ENCODE measurements at places on chromosomes 4 and X. TPM values are rescaled to one million over a fixed set of nuclear protein-coding genes. Genes with fewer than 3 reads are reported as not detected.

DNA sequence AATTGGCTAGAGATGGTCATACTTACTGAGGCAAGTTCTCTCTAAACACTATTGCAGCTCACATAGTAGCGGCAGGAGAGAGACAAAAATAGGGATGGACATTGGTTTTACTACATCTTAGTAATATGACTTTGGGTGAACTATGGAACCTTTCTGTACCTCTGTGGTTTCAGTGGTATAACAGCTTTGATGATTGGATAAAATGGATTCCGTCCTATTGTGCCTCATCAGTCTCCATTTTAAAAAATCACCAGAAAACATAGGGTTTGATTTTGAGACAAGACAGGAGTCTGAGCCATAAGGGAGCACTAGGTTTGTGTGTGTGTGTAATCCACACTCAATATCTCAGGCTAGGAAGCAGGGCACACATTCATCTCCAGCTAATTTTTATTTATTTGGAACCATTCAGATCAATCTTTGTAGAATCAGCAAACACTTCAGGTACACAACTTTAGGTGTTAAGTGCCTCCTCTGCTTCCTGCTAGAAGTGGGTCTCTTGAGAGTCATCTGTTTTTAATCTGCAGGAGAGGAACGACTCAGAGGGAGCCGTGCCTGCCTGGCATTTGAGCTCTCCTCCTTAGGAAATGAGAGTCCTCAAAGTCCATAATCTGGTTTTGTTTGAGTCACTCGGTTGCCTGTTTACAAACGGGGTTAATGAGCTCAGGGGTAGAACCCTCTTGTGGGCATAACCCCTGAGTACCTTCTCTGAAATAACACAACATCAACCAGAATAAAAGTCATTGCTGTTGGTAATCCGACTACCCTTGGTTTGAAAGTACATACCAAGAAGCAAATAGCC is 238.5 kb upstream of the BOD1L1 start:
- DNase-seq, result no peak

- peak; percentile 27 for DNase-seq
Observed at GRCh38 chrX:41984628-41985027, 61.3 kb upstream of the CASK start.

DNA sequence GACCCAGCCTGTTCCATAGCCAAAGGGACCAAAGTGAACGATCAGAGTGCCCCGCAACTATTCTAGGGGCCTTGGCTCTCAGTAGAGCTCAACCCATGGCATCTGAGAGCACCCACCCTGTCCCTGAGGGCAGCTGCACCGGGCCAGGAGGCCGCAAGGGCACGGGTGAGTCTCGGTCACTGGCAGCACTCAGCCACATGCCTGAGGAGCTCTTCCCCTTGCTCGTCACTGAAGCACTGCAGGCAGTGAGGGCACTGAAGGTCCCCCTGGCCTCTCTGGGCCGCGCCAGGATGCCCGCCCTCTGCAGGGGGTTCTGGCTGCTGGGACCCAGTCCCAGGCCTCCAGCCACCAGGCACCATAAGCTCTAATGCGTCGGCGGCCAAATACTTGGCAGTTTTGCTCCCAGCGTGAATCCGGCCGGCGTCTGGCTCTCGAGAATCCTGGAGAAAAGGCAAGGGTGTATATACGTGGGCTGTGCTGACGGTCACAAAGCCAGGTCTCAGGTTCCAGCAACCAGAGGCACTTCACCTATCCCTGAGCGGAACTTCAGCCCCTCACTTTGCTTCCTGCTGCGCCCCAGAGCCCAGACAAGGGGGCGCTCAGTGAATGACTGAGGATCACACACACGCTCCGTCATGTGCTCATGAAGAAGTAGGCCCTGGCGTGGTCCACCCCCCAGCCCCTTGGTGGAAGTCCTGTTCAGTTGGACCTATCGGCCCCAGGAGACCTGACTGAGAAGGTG is 13.9 kb downstream of the TNIP2 start:
- no peak for DNase-seq

The SPIN4 gene
- 5.8 TPM for total RNA-seq

The MTNR1A gene
- total RNA-seq, result 0.36 TPM

DNA sequence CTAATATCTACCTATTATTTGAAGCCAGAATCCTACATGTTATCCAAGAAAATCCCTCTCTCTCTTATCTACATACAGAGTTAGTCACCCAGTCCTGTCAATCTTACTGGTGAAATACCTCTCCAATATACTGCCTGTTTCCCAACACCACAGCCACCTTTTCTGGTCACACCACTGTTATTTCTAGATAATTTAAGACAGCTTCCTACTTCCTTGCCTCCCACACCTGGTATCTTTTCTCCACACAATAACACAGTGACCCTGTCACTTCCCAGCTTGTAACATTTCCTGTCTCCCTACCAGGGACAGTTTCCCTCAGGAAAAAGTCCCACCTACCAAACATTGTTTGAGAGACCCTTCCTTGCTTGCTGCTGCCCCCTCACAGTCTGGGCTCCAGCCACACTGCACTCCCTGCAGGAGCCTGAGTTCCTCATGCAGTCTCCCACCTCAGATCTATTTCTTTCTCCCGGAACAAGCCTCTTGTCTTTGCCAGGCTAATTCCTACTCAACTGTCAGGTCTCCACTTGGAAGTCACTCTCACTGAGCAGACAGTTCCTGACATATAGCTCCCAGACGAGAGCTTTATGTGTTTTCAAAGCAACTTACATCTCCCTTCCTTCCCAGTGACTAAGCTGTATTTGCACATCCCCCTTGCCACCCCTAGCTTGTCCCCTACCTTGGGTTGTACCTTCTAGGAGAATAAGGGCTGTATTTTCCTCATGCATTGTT is 73.6 kb upstream of the QRFPR start:
- DNase-seq, result no peak

The CCSER1 gene
- total RNA-seq, result not detected

DNA sequence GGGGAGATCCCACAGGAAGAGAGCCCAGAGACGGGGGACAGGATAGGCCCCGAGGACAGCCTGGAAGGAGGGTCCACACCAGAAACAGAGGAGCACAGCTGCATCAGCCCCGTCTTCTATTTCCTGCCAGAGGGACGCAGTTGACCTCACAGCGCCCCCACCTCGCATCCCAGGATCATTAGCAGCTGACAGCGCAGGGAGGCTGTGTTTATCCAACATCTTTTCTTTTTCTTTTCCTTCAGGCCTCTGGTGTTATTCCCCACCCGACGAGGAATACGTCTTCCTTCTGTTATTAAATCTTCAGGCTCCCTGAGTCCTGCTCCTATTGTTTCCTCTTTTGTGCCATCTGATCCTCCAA is 75.4 kb downstream of the DCHS2 start:
- no peak for DNase-seq

- DNase-seq, result no peak
Observed at GRCh38 chr4:146959692-146960091, 14.0 kb upstream of the TTC29 start.

- no peak for DNase-seq
Observed at GRCh38 chr4:85942107-85942506, 417.7 kb downstream of the MAPK10 start.

- DNase-seq, result no peak
Observed at GRCh38 chr4:105710012-105710600, 1.5 kb downstream of the GSTCD start.

The NHS gene
- total RNA-seq, result 9.0 TPM

DNA sequence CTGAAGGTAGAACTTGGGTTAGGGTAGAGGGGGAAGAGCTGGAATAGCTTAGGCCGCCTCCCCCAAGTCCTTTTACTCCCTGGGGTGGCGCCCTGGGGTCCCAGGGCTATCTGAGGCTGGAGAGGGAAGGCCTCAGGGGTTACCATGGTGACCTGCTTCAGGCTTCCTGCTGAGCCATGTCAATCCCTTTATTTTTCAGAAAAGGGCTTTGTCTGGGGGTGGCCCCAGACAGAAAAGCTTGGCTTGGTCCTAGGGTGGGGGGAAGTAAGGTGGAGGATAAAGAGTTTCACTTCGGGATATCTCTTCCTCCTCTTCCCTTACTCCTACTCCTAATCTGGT is 6.3 kb downstream of the EFNB1 start:
- DNase-seq, result no peak

The TMSB15C gene
- total RNA-seq, result 2.9 TPM

The TCEAL6 gene
- total RNA-seq, result not detected

The SPANXA1 gene
- total RNA-seq, result not detected

The ZDHHC15 gene
- total RNA-seq, result 1.1 TPM

- peak; percentile 74 for DNase-seq
Observed at GRCh38 chr4:83582289-83582785, 46.4 kb downstream of the GPAT3 start.

- DNase-seq, result no peak
Observed at GRCh38 chr4:41346306-41347061, 89.8 kb downstream of the UCHL1 start.

DNA sequence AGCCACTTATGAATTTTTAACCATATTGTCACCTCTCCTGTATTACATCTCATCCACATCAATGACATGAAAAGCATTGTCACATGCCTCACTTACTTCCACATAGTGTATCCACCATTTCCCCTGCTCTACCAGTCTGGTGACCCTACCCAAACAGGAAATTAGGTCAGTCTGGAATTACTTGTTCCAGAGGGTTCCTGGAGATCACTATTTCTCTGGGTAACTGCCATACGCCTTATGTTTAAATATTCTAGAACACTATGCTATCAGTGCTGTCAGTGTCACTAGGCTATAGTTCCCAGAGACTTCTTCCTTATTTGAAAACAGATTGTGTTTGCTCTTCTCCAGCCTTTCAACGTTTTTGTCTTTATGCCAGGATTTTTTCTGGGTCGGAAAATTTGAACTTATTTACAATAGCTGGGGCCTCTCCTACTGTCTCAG is 15.0 kb downstream of the SRPX2 start:
- DNase-seq, result no peak

DNA sequence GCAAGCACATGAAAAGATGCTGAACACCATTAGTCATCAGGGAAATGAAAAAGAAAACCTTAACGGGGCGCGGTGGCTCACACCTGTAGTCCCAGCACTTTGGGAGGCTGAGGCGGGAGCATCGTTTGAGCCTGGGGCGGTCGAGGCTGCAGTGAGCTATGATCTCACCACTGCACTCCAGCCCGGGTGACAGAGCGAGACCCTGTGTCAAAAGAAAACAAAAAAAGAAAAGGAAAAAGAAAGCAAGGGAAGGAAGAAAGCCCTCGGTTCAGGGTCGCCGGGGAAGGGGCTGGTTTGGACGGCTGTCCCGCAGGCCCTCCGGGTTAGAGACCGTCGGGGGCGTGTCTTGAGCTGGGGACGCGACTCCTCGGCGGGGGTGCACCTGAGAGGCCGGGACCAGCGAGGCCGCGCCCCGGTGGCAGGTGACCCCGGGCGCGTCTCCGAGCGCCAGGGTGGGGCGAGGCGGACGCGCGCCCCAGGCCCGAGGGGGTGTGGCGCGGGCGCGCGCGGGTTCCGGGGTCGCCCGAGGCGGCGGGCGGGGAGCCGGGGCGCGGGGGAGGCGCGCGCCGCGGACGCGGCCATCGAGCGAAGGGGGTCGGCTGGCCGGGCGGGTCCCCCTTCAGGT is 478 bp upstream of the PLXNA3 start:
- DNase-seq, result no peak

DNA sequence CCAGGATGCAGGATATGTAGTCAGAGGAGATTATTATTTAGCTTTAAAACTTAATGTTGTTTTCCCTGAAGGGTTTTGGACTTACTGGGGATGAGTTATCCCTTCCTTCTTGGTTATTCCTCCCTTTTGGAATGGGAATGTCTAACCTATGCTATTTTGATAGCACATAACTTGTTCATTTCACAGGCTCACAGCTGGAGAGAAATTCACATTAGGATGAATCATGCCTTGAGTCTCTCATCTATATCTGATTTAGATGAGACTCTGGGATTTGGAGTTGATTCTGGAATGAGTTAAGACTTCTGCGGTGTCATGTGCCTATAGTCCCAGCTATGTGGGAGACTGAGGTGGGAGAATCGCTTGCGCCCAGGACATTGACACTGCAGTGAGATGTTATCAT is 81.1 kb downstream of the ATP11C start:
- no peak for DNase-seq

GRCh38 chrX:115183980-115184379 is 5.2 kb upstream of the RBMXL3 start:
- DNase-seq, result no peak

DNA sequence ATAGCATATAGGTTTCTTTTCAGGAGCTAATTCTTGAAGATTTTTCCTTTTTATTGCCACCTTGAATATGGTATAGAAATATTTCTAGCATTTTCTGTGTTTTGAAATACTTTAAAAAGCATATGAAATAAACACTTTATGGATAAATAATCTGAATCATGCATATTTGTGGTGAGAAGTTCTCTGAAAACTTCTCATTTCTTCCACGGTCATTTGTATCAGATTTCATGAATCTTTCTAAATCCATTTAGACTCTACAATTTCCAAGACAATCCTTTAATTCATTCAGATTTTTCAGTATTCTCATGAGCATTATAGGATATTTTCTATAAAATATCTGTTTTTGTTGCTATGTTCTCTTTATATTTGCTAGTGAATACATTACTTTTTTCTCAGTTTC is 16.2 kb upstream of the CA5B start:
- no peak for DNase-seq

The MAOB gene
- 0.14 TPM for total RNA-seq

The KDR gene
- total RNA-seq, result 1.4 TPM

DNA sequence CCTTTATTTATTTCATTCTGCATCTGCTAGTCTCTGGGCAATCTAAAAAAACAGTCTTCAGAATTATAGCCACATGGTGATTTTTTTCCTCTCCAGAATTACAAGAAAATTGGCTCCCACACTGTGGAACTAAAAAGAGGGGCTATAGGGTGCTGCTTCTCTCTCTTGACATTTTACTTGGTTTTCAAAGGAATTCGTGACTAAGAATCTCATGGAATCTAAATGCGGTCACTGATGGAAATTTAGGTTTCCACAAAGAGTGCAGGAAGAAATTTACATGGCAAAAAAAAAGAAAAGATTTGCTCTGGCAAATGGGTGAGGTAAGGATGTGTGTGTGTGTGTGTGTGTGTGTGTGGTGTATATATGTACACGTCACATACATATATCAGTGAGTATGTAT is 10.2 kb downstream of the ATXN3L start:
- DNase-seq, result no peak

DNA sequence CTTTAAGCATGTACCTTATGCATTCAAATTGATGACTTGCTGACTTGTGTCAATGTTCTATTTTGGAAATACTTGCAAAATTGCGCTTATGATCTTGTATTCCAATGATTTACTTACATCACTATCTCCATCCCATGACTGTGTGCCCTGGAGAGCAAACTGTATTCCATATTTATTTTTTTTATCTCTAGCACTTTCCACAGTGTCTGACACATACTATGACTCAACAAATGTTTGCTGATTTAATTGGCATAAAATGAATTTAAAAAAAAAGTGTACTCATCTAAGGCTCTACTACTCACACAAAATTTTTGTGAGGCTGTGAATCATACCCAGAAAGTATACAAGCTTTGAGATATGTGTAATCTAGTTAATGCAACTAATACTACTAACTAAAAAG is 1066.8 kb upstream of the ADGRL3 start:
- no peak for DNase-seq

GRCh38 chrX:37357436-37357835 is 8.3 kb downstream of the PRRG1 start:
- DNase-seq, result no peak
